ENCODE measurements at places on chromosomes 3 and 15.
A peak's percentile ranks its signal among the peaks of the same experiment; 100 is the strongest.

DNA sequence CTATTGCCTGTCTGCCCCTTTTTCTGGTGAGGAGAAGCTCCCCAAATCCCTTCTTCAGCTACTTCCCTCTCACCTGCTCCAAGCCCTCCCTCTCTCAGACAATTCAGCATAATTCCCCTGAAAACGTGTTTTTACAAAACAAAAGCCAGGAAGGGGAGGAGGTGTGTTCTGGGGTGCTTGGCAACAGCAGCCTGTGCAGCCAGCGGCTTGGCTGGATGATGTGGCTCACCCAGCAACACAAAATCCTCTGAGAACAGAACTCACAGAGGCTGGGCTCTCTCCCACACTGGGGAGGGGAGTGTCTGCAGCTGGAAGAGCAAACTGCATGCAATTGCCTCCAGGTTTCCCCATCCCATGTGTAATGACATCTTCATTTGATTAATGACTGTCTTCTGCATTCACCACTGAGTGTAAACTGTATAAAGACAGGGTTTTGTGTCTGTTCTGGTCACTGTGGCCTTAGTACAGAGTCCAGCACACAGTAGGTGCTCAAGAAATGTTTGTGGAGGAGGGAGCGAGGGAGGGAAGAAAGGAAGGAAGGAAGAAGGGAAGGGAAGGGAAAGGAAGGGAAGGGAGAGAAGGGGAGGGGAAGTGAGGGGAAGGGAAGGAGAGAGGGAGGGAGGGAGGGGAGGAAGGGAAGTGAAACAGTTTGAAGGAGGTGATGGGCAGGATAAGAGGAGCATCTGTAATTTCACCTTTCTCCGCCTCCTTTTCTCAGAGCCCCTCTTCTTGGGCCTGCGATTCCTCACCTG is 70.1 kb upstream of the GLCE start:
- DNase-seq, result no peak

DNA sequence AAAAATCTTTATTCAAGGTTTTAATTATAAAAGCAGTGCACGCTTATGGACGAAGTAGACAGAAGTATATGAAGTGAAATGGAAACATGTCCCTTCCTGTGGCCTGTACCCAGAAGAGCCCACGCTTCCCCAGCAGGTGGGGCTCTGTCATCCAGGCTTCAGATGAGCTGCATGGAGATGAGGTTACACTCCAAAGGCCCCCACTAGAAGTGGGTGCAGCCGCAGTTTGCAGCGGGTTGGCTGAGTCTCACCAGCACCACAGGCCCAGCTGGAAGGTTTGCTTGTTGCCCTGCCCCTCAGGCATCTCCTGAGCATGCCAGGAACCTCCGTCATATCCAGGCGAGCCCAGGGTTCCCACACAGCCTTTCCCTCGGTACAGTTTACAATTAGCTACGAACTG is 33.1 kb downstream of the PRR20G start:
- DNase-seq, result no peak

GRCh38 chr15:26242565-26243071 is 379.5 kb upstream of the ATP10A start:
- no peak for DNase-seq

DNA sequence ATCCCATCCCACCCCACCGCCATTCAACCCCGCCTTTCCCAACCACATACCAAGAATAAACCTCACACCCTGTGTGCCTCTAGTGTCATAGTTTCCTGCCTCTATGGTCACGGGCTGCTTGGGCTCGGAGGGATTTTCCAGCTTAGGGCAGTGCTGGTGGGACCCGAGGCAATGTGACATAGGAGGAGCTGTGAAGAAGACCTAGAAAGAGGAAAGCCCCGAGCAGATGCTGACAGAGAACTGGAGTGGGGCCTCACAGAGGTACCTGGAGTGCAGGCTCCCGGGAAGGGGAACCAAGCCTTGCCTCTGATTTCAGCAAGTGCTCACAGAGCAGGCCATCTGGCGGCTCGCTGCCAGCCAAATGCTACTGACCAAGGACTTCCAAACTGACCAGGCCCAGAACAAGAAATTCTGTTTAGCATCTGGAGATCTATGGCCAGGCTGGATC is 27.5 kb downstream of the BHLHE40 start:
- peak; percentile 90 for DNase-seq

DNA sequence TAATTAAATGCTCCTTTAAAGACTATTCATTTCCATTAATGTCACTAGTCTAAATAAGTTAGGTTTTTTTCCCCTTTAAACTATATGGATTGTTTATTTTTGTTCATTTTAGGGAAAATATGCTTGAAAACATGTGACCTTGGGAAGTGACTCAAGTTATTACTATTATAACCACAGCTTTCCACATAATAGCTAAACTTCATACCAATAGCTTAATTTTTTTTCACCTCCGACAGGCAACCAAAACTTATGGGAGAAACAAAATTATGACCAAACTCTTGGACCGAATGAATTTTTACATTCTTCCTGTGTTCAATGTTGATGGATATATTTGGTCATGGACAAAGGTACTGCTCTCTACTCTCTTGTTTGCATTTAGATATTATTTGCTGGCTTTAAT is 16.2 kb downstream of the CPA3 start:
- no peak for DNase-seq

GRCh38 chr3:49925485-49925884 is 4.1 kb downstream of the MON1A start:
- DNase-seq, result no peak

- DNase-seq, result peak; percentile 68
Measured at GRCh38 chr3:119352034-119352609, 57.9 kb downstream of the ARHGAP31 start.

DNA sequence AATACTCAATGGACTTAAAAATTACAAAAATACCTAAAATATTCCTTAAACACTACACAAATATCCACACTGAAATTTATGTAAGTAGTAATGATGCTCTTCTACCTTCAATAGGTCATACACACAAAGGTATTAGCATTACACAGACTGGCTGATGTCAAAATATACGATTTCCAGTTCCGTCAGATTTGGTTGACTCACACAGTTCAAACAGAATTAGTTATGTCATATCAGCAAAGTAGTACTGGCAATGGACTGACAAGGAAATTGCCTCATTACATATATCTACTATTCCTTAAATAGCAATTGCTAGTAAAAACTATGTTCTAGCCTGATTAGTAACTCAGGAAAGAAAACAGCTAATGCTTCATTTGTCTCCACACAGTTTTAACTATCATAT is 70.8 kb downstream of the ADAM10 start:
- no peak for DNase-seq

DNA sequence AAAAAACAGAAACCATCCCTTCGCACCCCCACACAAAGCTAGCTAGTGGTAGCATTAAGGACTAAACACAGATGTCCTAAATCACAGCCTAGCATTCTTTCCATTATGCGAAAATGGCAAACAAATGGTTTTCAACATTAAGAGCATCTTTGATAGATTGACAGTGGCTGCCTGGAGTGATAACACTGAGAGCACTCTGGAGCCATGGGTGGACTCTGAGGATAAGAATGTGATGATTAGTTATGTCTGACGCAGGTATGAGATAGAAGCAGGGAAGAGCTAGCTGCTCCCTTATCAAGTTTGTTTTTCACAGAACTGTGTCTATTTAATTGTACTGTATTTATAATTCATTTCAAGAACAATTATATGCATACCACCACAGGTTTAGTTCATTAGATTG is 142.9 kb downstream of the PDZRN3 start:
- DNase-seq, result no peak

DNA sequence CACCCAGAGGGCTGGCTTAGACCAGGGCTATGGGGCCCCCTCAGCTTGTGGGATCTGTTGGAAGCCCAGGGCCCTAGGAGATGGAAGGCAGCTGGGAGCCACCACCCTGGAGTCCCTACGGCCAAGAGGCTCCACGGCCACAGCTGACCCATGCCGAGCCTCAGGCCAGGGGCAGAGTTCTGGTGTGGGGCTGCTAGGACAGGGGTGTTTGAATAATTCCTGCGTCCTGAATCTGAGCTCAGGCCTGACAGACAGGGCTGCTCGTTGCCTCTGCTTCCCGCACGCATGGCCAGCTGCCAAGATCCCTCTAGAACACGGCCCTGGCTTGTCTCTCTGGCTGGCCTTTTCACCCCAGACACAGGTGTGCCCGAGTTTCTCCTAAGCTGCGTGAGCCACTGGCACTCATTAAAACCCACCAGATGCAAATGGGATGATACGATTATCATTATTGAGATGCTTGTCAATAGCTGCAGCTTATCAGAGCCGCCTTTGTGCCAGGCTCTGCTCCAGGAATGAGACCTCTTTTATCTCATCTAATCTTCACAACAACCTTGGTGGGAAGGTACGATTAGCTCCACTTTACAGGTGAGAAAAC is 70.2 kb downstream of the EFCAB12 start:
- DNase-seq, result no peak

DNA sequence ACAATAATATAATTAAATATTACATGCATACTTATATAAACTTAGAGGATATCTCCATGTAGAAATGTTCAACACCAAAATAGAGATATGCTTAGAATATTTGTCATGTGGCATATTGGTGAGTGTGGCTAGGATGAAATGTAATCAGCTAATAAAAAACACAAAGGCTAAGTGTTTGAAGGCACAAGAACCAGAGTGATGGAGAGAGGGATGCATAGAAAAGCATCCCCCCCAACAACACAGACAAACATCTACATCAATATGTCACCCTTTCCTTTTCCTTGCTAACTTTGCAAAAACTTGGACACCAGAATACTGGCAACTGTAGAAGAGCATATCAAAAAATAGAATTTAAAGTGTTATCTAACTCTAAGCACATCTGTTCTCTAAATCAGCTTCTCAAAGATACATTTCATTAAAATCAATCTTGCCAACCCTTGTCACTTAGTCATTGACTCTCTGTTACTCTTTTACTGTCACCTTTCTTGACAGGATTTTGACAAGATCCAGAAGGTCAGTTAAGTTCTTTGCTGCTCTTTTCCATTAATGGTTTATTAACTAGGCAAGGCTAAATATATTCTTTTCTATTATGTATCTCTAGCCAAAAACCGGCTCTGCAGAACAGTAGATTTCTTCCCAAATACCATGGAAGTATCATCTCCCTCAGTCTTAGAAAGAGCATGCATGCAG is 695.9 kb downstream of the OTOL1 start:
- DNase-seq, result no peak

DNA sequence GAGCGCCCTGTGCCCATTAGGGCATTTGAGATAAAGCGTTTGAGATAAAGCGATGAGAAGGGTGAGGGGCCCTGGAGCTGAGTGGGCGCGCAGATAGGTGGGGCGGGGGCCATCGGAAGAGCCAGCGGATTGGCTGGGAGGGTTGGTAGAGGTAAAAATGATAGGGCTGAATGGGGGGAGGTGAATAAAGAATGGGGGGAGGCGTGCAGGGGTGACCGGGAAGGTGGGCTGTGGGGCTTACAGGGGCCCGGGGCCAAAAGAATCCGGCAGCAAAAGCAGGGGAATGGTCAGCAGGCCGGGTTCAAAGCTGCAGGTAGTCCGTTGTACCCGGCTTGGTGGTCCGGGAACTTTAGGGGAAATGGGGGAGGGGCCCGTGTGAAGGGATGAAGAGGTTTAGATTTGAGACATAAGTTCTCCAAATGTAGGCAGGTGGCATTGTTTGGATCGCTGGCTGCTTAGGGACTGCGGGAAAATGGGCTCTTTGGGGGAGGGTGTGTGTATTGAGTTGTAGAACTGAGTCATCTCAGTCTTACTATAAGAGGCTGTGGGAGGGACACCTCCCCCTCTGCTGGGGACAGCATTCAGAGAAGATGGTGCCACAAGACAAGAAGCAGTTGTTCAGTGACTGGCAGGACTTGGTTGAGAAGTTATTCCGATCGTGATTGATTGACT is 610 bp downstream of the ARID3B start:
- peak; percentile 56 for DNase-seq

GRCh38 chr3:188220097-188220788 is 66.3 kb downstream of the LPP start:
- no peak for DNase-seq

DNA sequence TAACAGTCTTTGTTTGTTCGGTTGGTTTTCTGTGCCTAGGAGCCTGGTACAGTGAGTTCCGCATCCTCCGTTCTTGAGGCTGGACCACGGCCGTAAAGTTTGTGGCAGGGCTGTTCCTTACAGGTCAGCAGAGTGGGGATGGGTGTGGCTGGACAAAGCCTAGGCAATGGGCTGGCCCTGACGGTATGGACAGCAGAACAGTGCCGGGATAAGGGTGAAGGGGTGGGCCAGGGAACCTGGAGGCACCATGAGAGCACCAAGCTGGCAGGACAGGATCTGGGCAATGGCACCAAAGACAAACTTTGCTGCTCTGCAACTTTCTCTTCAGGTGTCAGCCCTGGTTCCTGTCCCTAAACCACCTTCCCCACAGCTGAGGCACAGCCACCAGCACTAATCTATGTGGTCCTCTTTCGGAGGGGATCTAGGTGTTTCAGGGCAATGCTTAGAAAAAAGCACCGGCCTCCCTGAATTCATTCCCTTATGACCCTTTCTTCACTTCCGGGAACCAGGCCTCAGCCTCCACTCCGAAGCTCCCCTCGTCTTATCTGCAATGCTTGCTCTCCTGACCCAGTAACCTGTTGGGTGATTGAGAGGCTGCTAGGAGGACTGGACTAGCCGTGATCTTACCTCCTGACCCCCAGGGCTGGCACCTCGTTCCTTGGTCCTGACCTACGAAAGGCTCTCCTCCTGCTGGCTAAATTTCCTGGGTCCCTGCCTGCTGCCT is 54.4 kb downstream of the KLHL6 start:
- no peak for DNase-seq

DNA sequence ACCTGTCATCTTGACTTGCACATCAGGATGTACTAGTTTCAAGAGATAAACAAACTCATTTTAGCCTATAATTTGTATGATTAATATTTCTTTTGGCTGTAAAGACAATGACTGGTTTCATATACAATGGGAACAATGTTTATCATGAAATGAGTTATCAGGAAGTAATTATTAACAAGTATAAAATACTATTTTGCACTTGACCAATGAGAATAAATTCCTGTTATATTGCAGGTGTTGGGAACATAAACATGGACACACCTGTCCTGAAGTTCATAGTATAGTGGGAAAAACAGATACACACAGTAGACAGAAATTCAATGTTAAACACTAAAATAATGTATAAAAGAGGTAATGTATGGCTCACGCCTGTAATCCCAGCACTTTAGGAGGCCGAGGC is 56.9 kb downstream of the UBR1 start:
- DNase-seq, result no peak

- peak; percentile 60 for DNase-seq
Measured at GRCh38 chr3:15300323-15301078, 31.9 kb downstream of the SH3BP5 start.

GRCh38 chr15:58146749-58147148 is 8.6 kb downstream of the AQP9 start:
- DNase-seq, result peak; percentile 50

- DNase-seq, result no peak
Measured at GRCh38 chr15:40248006-40248783, 9.3 kb downstream of the PAK6 start.

- no peak for DNase-seq
Measured at GRCh38 chr3:94305835-94306611, 243.2 kb downstream of the NSUN3 start.

- no peak for DNase-seq
Measured at GRCh38 chr3:163562625-163563024, 1515.7 kb downstream of the SI start.

Data from CD4-positive, alpha-beta T cell treated with Interferon gamma for 1 hour (primary cell).